ENCODE measurements at places on chromosomes 13 and 19. TPM values are rescaled to one million over a fixed set of nuclear protein-coding genes. Genes with fewer than 3 reads are reported as not detected.

GRCh38 chr13:100520936-100521850 lies 67.4 kb downstream of the GGACT start:
- no peak for DNase-seq

Gene ZNF253
- 41.2 TPM for total RNA-seq

DNA sequence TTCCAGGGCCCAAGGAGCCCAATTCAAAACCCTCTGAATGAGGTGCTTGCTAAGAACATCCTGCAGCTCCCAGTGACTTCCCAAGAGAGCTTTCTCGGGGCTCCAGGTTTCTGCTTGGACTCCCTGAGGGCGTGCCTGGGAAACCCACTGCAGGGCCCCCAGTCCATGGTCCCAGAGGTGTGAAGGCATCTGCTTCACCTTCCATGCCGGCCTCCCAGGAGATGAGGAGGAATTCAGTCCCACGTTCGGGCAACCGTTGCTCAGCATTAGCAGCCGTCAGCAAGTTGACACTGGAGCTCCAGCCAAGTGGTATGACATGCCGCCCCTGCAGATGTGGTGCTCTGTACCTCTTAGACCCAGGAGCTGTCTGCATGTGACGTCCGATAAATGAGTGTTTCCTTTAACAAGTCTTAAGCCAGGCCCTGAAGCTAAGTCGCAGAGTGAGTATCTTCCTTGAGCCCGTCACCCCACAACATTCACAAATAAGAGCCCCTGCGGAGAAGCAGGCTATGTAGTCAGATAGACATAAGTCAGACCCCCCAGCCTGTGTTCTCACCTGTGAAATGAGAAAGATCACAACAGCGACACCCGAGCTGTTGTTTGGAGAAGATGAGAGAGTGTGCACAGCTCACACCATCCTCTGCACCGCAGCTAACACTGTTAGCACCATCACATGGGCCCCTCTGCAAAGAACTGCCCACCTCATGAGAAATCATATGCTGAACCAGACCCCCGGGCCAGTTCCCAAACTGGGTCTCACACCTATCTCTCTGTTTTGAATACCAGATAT lies 150.3 kb downstream of the KATNAL1 start:
- DNase-seq = no peak

Gene SLC10A2
- total RNA-seq = under 0.01 TPM

DNA sequence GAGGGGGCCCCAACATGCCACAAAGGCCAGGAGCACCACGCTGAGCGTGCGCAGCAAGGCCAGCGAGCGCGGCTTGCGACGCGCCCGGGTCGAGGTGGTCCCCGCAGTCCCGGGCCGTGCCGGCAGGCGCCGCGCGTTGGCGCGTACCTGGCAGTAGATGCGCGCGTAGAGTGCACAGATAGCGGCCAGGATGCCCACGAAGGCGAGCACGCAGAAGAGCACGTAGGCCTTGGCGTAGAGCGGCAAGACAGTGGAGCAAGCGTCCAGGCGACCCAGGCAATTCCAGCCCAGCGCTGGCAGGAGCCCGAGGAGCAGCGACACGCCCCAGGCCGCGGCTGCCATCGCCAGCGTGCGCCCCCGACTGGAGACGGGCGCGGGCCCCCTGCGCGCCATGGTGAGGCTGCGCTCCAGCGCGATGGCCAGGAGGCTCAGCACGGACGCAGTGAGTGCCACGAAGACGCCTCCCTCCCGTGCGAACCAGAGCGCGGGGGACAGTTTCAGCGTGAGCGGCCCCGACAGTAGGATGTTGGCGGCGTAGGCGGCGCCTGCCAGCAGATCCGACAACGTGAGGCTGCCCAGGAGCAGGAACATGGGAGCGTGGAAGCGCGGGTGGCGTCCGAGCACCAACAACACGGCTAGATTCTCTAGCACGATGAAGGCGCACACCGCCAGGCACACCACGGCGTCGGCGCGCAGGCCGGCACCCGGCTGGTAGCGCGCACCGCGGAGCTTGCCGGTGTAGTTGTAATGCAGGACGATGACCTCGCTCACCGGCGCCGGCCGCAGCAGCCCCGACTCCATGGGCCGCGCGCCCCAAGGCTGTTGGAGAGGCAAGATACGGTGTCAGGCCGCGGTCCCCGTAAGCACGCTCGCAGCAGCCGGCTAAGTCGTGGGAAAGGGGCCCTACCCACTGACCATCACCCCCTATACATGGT lies 2.8 kb downstream of the S1PR5 start:
- DNase-seq = no peak

DNA sequence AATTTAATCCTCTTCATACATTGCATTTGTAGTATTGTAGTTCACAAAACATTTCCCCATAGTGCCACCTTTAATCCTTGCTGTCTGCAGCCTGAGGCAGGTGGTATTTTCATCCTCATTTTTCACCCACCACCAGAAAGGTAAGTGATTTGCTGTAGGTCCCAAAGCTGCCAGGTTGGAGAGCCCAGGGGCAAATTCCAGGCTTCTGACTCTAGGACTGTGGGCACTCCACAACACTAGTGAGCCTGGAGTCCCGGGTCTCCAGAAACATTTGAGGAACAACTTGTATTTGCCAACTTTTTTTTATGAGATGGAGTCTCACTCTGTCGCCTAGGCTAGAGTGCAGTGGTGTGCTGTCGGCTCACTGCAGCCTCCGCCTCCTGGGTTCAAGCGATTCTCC lies 6.2 kb downstream of the ILF3 start:
- DNase-seq = no peak

DNA sequence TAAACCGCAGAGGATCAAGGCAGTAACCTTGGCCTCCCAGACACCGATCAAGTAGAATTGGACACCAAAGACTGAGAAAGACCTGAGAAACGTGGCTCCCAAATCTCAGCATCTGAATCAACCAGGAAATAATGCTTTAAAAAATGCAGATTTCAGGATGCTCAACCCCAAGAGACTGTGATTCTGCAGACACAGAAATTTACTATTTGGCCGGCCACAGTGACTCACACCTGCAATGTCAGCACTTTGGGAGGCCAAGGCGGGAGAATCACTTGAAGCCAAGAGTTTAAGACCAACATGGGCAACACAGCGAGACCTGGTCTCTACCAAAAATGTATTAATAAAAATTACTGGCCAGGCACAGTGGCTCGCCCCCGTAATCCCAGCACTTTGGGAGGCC lies 6.2 kb downstream of the ABCC4 start:
- DNase-seq = no peak

DNA sequence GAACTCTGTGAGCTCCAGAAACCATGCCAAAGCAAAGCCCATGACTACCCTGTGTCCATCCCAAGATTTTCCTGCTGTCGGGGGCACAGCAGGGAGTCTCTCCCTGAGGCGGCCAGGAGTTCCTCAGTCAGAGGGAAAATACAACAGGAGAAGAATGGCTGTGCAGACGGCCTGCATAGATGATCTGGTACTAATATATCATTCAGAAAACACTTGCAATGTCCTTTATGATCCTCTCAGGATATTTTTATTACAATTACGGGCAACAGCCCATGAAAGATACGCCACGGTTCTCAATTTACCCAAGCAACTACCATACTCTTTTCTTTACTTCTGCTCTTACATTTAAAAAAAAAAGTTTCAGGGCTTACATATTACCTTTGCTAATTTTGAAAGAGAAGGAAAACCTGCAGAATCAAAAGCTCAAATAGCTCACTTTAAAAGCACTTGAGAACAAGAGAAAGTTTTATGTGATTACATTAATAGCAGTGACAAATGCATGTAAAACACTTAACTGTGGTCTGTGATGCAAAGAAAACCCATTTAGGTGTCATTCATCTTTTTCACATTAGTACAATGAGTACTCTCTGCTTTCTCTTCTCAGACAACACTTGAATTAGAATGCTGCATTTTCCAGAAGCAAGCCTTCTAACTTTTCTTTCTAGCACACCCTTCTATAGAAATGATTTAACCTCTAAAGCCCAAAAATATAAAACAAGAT lies 460.8 kb downstream of the KLF5 start:
- DNase-seq = no peak

DNA sequence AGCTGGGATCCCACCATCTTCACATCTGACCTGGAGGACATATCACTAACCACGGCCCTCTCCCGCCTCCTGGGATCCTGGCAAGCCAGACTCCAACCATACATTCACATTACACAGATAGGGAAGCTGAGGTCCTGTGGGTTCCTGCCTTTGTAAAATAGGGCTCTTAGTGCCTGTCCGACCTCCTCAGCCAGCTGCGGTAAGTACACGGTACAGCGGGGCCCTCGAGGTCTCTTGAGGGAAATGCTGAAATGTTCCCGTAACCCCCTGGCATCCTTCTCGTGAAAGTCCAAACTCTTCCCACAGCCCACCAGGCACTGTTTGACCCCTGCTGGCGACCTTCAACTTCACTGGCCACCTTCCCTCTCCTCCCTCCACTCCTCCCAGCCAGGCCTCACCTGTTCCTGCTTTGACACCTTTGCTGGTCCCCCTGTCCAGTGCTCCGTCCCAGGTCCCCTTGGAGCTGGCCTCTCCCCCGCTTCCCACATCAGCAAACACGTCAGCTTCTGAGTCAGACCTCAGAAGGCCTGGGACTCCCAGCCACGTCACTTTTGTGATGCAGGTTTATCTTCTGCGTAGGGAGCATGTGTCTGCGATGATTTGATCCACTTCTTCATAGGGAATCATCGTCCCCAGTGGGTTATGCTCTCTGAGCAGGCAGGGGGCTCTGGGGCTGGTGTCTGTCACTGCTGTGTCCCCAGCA lies 8.8 kb upstream of the GNG7 start:
- no peak for DNase-seq

DNA sequence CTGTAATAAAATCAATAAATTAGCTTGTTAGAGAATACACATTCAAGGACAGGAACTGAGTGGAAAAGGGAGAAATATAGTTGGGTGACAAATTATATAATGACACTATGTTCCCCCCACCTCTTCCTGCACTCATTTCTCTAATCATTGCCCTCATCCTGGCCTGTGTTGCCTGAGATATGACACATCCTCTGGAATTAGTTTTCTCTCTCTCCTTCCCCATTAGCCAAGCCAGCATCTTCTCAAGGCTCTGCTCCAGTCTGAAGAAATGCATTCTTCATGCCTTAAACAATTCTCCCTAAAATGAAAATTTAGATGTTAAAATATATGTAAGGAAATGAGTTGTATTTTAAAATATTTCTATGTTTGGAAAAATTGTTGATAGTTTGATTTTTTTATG lies 280.3 kb downstream of the POU4F1 start:
- no peak for DNase-seq

Gene SERPINE3
- 0.41 TPM for total RNA-seq

Gene SYCN
- not detected for total RNA-seq

GRCh38 chr13:51697181-51697580 lies 106.8 kb downstream of the DHRS12 start:
- no peak for DNase-seq

Gene PDCD5
- total RNA-seq = 42.4 TPM

DNA sequence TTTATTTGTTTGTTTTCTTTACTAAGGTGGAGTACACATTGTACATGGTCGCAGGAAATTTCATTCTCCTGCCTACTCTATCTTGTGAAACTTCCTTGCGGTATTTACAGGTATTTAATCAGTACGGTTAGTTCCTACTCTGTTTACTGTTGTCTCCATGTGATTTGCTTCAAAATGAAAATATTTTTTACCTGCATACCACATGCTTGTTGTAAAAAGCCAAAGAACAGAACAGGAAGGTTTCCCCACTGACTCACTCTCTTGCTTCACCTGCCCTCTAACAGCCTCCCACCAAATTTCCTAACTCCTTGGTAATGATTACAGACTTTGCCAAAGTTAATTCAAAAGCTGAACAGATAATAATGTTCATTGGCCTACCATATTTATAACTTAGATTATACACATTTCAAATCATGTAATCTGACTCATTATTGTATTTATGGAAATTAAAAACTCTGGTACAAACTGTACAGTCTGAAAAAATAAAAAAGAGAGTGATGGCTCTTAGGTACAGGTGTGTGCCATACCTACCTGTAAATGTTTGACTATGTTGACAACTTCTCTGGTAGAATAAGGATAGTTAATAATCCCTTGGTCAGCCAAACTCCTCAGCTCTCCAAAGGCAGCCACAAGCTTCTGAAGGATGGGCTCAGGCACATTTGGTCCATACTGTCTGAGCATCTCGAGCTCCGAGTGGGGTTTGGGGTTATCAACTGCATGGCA lies 239.9 kb downstream of the VWA8 start:
- no peak for DNase-seq

DNA sequence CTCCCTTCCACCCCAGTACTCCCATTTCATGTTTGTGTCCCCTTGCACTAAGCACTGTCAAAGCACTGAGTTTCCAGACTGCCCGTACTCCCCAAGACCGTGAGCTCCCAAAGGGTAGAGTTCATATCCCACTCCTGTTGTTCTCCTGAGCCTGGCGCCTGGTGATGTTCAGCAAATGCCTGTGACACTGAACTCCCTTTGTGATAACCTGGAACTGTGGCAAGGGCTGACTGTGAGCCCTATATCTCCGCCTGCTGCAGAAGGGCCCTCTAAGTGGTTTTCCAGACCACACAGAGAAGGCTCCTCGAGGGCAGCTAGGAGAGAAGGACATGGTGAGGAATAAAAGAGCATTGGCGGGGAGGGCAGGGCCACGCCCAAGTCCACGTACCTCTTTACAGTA lies 67.5 kb downstream of the ATP7B start:
- no peak for DNase-seq

DNA sequence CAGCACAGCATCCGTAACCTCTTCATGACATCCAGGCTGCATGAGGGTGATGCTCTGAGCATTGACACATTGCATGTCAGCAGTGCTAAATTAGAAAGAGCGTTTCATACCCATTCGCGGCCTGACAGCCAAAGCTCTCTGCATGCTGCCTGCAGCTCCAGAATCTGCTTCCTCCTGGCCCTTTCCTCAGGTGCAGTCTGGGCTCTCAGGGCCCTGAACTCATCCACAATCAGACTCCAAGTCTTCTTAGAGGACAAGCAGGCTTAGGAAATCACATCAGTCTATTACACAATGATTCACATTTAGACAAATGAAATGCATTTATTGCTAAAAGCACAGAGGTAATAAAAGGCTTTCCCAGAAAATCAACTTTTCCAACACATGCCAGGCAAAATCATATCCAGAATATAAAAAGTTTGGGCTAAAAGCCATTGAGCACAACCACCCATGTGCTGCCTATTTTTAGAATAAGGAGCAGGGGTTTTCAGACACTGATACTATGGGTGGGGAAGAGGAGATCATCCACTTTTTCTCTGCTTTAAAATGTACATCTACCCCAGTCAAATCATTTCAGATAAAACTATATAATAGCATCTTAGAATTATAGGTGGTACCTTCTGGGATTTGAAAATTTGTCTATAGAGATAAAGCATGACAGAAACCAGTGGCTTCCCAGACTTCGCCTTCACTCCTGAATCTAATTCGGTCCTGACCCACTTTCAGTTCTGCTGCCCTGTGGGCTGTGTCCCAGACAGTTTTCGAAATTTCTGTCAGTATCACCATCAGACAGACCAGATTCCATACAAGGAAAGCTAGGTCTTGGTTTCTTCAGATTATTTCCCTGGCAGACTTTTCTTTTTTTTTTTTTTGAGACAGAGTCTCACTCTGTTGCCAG lies 109.3 kb downstream of the COL4A2 start:
- no peak for DNase-seq

GRCh38 chr13:110551284-110551683 lies 10.2 kb downstream of the RAB20 start:
- no peak for DNase-seq

DNA sequence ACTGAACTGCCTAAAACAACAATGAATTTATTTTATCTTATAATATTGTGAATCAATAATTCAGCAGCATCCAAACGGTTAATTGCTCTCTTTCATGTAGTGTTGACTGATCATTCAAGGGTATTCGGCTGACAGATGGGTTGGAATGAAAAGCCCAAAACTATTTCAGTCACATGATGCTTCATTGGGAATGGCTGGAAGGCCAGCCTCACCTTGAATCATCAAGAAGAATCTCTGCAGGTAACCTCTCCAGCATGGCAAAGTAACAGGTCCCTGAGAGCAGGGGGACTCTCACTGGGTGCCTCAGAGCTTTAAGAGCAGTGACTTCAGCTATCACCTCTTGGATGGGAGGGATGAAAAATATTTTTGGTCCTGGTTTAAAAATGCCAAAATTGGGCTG lies 1395.7 kb downstream of the OLFM4 start:
- DNase-seq = no peak
